NCI-H526 treated with DMSO at 0.1 percent for 48 hours (cell line): ENCODE measurements at places on chromosomes 2 and 18.

DNA sequence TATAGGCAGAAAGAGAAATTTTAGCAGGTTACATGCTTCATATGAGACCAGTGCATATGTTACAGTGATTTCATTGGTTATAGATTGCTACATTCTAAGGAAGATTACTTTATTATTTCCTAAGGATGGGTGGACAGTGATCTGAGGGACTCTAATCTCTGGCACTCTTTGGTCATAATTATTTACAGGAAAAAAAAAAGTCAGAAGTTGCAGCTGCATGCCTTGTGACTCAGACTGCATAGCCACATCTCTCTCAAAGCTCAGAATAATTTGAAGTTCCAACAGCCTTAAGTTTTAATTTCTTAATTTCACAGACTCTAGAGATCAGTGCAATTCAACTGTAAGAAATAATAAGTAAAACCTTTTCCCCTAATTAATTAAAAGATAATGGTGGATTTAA lies 27.1 kb upstream of the BARD1 start:
- DNase-seq = no peak

GRCh38 chr2:160097326-160097725 lies 34.9 kb upstream of the PLA2R1 start:
- DNase-seq = no peak

DNA sequence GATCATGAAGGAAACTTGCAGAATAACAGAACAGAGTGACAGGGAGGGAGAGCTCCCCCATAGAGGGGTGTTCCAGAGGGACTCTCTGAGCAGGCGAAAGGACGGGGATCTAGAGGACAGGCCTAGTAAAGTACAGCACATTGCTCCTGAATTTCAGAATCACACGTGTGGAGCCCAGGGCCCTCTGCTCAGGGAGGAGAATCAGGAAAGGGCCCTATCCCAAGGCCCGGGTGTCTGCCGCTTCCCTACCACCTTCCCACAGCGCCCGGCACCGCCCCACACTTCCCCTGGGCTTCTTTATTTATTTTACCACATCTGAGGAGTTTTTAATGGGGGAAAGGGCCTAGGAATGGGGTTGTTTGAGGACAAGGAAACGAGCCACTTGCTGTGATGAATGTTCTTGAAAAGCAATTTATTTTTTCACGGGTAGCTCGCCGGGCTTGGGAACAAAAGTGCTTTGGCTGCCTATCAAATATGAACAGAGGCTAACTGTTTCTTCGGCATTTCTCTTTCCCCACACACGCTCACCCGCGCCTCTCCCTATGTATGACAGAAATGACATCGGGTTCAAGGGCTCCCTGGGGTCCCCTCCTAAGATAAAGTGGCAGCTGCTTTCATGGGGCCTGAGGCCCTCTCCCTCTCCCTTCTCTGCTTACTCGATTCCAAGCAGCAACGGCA lies 79.3 kb upstream of the GLI2 start:
- DNase-seq = no peak

- no peak for DNase-seq
Observed at GRCh38 chr2:195622966-195623365, 34.1 kb upstream of the SLC39A10 start.

DNA sequence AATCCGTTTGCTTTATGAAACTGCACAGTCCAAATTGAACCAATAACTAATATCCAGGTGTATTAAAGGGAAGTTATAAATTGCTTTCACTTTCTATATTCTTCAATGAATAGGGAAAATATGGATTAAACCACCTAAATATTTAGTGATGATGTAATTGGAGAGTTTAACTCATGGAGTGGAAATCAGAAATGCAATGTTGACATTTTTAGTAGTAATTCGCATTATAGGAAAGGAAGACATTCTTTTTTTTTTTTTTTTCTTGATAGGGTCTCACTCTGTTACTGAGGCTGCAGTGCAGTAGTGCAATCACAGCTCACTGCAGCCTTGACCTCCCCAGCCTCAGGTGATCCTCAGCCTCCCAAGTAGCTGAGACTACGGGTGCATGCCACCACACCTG lies 321.9 kb downstream of the RNF144A start:
- DNase-seq = no peak

- DNase-seq = no peak
Observed at GRCh38 chr18:62918361-62918760, 203.0 kb downstream of the PHLPP1 start.
